ENCODE measurements at places on chromosomes 5 and 9.

DNA sequence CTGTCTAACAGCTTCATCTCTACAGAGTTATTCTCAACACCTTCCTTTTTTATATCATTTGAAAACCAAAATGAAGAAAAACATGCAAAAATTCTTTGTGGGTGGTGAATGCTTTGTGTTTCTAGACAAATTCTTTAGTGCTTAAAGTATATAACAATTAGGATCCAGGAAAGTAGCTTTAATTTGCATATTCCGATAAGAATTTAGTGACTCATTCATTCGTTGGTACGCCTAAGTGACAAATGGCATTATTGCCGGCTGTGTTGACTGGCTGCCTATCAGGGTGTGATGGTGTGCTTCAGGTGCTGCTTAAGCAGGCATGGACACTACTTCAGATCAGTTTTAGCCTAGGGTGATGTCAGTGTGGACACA, 35.2 kb downstream of the LMNB1 start:
- H3K27ac ChIP-seq, result peak overlapping the region; percentile 68
- no peaks in the 10 kb centered on the region for H3K27me3 ChIP-seq
- peaks cover 87% of the 10 kb centered on the region for H3K4me1 ChIP-seq
- peaks cover 16% of the 10 kb centered on the region for H3K36me3 ChIP-seq
- DNase-seq, result no peak

GRCh38 chr9:33260372-33260771, 4.1 kb downstream of the BAG1 start:
- peak overlapping the region; percentile 2 for H3K27ac ChIP-seq
- DNase-seq, result no peak
- H3K27me3 ChIP-seq, result no peaks in the 10 kb centered on the region
- no peak overlapping the region for H3K4me3 ChIP-seq

- no peak for DNase-seq
- no peaks in the 10 kb centered on the region for H3K4me1 ChIP-seq
- H3K4me3 ChIP-seq, result no peak overlapping the region
- H3K27me3 ChIP-seq, result no peaks in the 10 kb centered on the region
- no peaks in the 10 kb centered on the region for H3K36me3 ChIP-seq
- no peak overlapping the region for H3K27ac ChIP-seq
Observed at GRCh38 chr5:79488775-79489174, 25.2 kb downstream of the HOMER1 start.

- no peaks in the 10 kb centered on the region for H3K4me1 ChIP-seq
- H3K36me3 ChIP-seq, result peaks cover 96% of the 10 kb centered on the region
- no peak overlapping the region for H3K27ac ChIP-seq
- H3K4me3 ChIP-seq, result no peak overlapping the region
- DNase-seq, result no peak
Observed at GRCh38 chr9:130120299-130120587, 52.0 kb upstream of the NCS1 start.

DNA sequence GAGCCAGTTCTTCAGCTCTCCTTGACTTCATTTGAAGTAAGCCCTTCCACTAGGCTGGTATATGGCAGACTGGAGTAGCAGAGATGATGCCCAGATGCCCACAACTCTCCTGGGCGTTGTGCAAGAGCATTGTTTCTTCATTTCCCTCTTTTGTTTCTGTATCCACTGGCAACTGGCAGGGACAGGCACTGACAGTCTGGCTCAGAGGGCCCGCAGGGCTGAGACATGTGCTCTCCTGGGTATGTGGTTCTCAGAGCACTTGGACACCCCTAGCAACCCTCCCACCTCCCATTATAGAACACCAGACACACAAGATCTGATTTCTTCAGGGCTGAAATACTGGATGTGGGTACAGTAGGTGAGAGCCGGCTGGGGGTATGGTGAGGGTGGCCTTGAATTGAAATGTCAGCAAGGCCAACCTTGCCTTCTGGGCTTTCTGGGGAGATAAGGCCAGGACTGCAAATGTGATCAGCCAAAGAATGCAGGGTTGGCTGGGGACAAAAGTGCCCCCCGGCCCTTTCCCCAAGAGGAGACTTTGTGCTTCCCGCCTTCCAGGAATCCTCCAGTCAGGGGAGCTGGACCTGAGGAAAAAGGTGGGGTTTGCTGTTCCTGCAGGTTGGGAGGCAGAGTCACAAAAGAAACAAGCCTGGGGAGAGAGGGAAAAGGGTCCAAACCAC, 28.6 kb upstream of the CTNNA1 start:
- H3K36me3 ChIP-seq, result no peaks in the 10 kb centered on the region
- DNase-seq, result peak; percentile 81
- peaks cover 7% of the 10 kb centered on the region for H3K4me1 ChIP-seq
- H3K27ac ChIP-seq, result no peak overlapping the region
- no peak overlapping the region for H3K4me3 ChIP-seq

DNA sequence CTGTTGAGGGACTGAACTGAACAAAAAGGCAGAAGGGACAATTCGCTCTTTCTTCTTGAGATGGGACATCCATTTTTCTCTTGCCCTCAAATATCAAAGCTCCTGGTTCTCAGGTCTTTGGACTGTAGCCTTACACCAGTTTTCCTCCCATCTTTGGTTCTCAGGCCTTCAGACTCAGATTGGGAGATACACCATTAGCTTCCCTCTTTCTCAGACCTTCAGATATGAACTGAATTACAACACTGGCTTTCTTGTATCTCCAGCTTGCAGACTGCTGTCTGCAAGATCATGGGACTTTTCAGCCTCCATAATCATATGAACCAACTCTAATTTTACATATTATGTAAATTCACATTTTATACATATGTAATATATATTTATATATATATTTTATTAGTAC, 12.6 kb upstream of the CCNG1 start:
- no peak overlapping the region for H3K27ac ChIP-seq
- H3K4me1 ChIP-seq, result no peaks in the 10 kb centered on the region
- H3K36me3 ChIP-seq, result no peaks in the 10 kb centered on the region
- no peak for DNase-seq
- no peak overlapping the region for H3K4me3 ChIP-seq
- H3K27me3 ChIP-seq, result no peaks in the 10 kb centered on the region

- no peak overlapping the region for H3K27ac ChIP-seq
- H3K36me3 ChIP-seq, result no peaks in the 10 kb centered on the region
- no peak for DNase-seq
- H3K4me1 ChIP-seq, result no peaks in the 10 kb centered on the region
- no peak overlapping the region for H3K4me3 ChIP-seq
- H3K27me3 ChIP-seq, result no peaks in the 10 kb centered on the region
Observed at GRCh38 chr5:36261186-36261585, 19.5 kb upstream of the NADK2 start.

GRCh38 chr9:31355159-31355882, 1029.1 kb upstream of the ACO1 start:
- H3K27me3 ChIP-seq, result no peaks in the 10 kb centered on the region
- H3K27ac ChIP-seq, result no peak overlapping the region
- no peak overlapping the region for H3K4me3 ChIP-seq

DNA sequence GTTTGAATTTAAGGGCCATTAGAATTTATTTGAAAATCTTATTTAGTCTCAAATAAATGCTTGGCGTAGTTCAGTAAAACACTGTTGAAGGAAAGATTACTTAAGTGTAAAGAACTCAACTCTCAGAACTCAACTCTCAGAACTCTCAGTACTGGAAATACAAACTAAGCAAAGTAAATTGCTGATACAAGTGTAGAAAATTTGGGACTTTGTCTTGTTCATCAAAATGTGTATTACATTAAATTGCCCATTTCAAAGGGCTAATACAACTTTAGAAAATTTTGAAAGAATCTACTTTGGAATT, 99.4 kb downstream of the CSNK1G3 start:
- DNase-seq, result no peak
- H3K4me1 ChIP-seq, result no peaks in the 10 kb centered on the region
- H3K27ac ChIP-seq, result no peak overlapping the region

DNA sequence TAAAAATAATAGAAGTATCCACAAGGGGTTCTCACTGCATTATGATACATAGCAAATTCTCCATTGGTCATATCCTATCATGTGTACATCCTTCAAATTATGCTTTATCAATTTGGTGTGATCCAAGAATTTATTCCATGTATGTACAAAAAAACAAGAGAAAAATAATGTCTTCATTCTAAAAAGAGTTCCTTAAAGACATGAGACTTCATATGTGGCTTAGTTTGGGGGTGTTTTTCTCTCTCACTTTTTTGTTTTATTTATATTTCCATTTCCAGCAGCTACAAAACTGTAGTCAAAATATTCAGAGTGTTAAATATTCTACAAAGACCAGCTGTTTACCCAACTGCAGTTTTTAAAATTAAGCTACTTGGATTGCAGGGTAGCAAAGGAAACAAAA, 972.0 kb downstream of the DTWD2 start:
- no peaks in the 10 kb centered on the region for H3K27me3 ChIP-seq
- H3K4me1 ChIP-seq, result no peaks in the 10 kb centered on the region

DNA sequence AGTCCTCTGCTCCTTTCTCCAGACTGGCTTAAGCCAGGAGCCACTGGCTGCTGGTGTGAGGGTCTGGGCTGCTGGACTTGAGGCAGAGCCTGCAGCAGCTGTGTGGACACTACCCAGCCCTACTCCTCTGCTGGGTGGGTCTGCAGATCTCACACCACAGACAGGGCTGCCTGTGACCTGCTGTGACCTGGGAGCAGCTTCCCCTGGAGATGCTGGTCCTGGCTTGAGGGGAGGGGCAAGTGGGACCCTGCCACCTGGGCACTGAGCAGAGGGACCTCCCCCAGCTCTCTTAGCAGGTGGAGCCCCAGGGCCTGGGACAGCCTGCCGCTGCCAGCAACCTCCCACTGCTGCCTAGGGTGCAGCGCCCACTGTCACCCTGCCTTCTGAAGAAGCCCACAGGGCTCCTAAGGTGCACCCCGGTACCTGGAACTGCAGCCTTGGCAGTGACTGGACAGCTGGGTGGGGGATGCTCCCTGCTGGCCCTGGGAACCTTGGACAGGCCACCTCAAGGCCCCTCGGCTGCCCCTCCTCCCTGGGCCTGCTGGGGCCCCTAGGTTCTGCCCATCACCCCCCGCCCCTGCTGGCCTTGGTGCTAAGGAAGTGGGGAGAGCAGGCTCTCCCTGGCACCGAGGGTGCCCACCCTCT, 9.1 kb downstream of the CACFD1 start:
- H3K27ac ChIP-seq, result no peak overlapping the region
- no peak overlapping the region for H3K4me3 ChIP-seq
- peaks cover 47% of the 10 kb centered on the region for H3K4me1 ChIP-seq

- no peak overlapping the region for H3K27ac ChIP-seq
- no peak for DNase-seq
- H3K4me3 ChIP-seq, result no peak overlapping the region
Observed at GRCh38 chr5:58875599-58875998, 292.7 kb downstream of the RAB3C start.

DNA sequence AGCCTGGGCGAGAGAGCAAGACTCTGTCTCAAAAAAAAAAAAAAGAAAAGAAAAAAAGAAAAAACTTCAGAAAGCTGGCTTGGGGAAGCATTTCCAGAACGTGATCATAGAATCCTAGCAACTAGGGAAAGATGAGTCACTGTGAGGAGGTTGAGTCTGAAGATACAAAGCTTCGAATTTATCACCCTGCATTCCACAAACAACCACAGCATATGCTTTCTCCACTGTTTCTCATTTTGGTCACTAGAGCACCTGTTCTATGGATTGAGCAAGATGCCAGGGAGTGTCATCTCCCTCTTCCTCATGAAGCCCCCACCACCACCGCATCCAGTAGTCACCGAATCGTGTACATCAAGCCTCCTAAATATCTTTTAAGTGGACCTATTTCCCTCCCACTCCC, 37.9 kb downstream of the SEMA5A start:
- H3K27me3 ChIP-seq, result no peaks in the 10 kb centered on the region
- H3K4me3 ChIP-seq, result no peak overlapping the region
- H3K27ac ChIP-seq, result no peak overlapping the region
- no peaks in the 10 kb centered on the region for H3K36me3 ChIP-seq
- no peaks in the 10 kb centered on the region for H3K4me1 ChIP-seq

DNA sequence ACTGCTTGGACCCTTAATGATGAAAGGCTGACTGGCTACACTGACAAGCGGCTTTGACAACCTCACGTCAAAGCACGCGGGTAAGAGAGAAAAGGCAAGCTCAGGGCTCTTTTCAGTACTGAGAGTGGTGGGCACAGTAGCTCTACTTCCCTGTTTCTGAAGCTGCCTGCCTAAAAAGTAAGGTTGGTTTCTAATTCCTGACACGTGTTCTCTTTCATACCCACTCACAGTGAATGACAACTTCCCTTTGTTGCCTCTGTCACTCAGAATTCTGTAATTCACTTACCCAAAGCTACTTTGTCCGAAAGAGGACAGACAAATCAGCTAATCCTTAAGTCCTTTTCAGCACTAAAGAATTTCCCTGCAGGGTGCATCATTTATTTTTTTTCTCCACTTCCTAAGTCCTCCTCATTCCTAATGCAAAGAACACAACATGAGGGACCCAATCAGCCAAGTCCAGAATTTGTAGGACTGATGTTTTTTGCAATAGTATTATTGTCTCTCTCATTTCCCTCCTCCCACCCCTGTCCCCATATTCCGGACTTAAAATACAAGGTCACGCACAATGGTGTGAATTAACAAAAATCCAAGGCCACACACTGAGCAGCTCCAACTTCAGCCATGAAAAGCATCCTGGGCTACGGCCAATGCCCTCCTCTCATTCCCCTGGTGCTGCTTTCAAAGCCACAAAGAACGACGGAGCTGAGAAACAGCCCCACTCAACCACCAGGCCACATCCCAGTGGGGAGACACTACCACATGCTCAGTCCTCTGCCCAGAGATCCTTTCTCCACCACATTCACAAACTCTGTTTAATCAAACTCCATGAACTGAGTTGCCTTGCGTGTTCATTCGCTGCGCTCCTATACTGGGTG, 221.0 kb downstream of the TSSK1B start:
- H3K36me3 ChIP-seq, result no peaks in the 10 kb centered on the region
- DNase-seq, result no peak
- no peaks in the 10 kb centered on the region for H3K4me1 ChIP-seq
- H3K27ac ChIP-seq, result no peak overlapping the region
- no peaks in the 10 kb centered on the region for H3K27me3 ChIP-seq

GRCh38 chr5:128626536-128627090, 88.6 kb upstream of the FBN2 start:
- no peak for DNase-seq
- no peaks in the 10 kb centered on the region for H3K27me3 ChIP-seq
- no peaks in the 10 kb centered on the region for H3K4me1 ChIP-seq
- H3K36me3 ChIP-seq, result no peaks in the 10 kb centered on the region

GRCh38 chr9:130450344-130451003, 5.7 kb downstream of the ASS1 start:
- no peak for DNase-seq
- no peak overlapping the region for H3K27ac ChIP-seq
- peaks cover 11% of the 10 kb centered on the region for H3K4me1 ChIP-seq
- H3K36me3 ChIP-seq, result no peaks in the 10 kb centered on the region
- H3K4me3 ChIP-seq, result no peak overlapping the region

DNA sequence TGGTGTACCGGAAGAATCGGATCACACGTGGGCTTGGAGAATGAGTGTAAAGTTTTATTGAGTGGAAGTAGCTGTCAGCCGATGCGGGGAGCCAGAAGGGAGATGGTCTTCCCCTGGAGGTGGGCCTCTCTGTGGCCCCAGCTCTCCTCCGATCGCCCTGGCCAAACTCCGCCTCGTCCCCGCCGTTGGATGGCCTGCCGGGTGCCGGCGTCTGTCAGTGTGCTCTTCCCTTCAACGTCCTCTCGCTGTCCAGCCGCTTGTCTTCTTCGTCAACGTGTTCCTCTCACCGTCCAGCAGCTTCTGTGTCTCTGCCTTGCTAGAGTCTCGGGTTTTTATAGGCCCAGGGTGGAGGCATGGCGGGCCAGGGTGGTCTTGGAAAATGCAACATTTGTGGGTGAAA, 27.6 kb upstream of the TMEM215 start:
- no peak for DNase-seq
- H3K27me3 ChIP-seq, result no peaks in the 10 kb centered on the region
- no peak overlapping the region for H3K27ac ChIP-seq
- H3K36me3 ChIP-seq, result no peaks in the 10 kb centered on the region
- H3K4me1 ChIP-seq, result no peaks in the 10 kb centered on the region
